ENCODE measurements at places on chromosomes 7 and 10. TPM values are rescaled to one million over a fixed set of nuclear protein-coding genes. Genes with fewer than 3 reads are reported as not detected.

- no peaks in the 10 kb centered on the region for H3K27me3 ChIP-seq
- H3K4me3 ChIP-seq = no peak overlapping the region
- no peak for DNase-seq
- no peaks in the 10 kb centered on the region for H3K36me3 ChIP-seq
These were observed 7.2 kb downstream of the FAM3C start for GRCh38 chr7:121388950-121389349.

DNA sequence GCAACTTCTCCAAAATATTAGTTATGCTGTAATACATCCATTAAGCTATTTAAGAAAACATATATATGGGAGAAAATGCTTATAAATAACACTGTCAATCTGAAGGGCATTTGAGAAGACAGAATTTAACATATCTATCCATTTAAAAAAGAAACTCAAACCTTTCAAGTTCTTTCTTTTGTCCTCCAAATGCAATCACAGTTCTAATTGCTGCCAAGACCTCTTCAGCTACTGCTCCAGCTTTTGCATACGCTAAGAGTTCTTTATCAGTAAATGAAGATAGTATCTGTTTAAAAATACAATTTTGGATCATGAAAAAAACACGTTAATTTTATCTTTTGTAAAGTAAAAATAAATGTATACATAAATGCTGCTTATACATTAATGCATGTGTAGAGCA lies 39.6 kb downstream of the ABCB1 start:
- H3K4me3 ChIP-seq = no peak overlapping the region
- H3K27ac ChIP-seq = no peak overlapping the region
- H3K27me3 ChIP-seq = no peaks in the 10 kb centered on the region
- no peaks in the 10 kb centered on the region for H3K4me1 ChIP-seq

The CLDN3 gene
- total RNA-seq = 16.8 TPM

GRCh38 chr7:48875045-48875916 lies 49.1 kb upstream of the CDC14C start:
- 0 out of 2 replicates have a peak, but pooled peaks cover 2% of the 10 kb centered on the region for H3K4me1 ChIP-seq
- H3K4me3 ChIP-seq = no peak overlapping the region
- no peaks in the 10 kb centered on the region for H3K36me3 ChIP-seq
- peak; percentile 18 for DNase-seq

The TRIM24 gene
- total RNA-seq = 28.4 TPM

The KLF14 gene
- 0.39 TPM for total RNA-seq

The TAS2R41 gene
- total RNA-seq = not detected

DNA sequence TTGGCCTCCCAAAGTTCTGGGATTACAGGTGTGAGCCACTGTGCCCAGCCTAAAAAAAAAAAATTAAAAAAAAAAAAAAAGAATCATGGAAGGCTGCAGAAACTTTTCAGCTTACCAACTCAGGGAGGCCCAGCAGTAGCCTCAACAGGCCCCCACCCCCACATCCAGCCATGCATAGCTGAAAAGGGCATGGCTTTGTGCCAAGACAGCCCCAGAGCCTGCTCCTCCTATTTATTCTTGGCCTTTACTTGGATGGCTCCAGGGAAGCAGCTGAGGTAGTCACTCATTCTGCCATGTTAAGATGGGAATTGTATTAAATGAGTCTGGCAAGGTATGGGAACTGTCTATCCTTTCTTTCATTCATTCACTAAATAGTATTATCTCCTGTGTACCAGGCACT lies 13.7 kb upstream of the CNNM2 start:
- H3K36me3 ChIP-seq = no peaks in the 10 kb centered on the region
- DNase-seq = no peak
- no peaks in the 10 kb centered on the region for H3K27me3 ChIP-seq
- no peaks in the 10 kb centered on the region for H3K4me1 ChIP-seq
- H3K4me3 ChIP-seq = no peak overlapping the region
- H3K27ac ChIP-seq = no peak overlapping the region

- H3K36me3 ChIP-seq = no peaks in the 10 kb centered on the region
- H3K4me1 ChIP-seq = peaks cover 5% of the 10 kb centered on the region
- DNase-seq = no peak
- no peak overlapping the region for H3K27ac ChIP-seq
- H3K27me3 ChIP-seq = peaks cover 9% of the 10 kb centered on the region
These were observed 69.3 kb downstream of the FOXL3 start for GRCh38 chr7:359226-359765.

GRCh38 chr7:156639426-156640256 lies 933 bp upstream of the RNF32 start:
- peak overlapping the region; percentile 74 for H3K4me3 ChIP-seq
- peaks cover 14% of the 10 kb centered on the region for H3K4me1 ChIP-seq
- H3K27me3 ChIP-seq = no peaks in the 10 kb centered on the region
- H3K36me3 ChIP-seq = no peaks in the 10 kb centered on the region
- DNase-seq = no peak
- H3K27ac ChIP-seq = peak overlapping the region; percentile 93

Measured in Panc1 (cell line).